ENCODE measurements at places on chromosomes 11 and 22.

DNA sequence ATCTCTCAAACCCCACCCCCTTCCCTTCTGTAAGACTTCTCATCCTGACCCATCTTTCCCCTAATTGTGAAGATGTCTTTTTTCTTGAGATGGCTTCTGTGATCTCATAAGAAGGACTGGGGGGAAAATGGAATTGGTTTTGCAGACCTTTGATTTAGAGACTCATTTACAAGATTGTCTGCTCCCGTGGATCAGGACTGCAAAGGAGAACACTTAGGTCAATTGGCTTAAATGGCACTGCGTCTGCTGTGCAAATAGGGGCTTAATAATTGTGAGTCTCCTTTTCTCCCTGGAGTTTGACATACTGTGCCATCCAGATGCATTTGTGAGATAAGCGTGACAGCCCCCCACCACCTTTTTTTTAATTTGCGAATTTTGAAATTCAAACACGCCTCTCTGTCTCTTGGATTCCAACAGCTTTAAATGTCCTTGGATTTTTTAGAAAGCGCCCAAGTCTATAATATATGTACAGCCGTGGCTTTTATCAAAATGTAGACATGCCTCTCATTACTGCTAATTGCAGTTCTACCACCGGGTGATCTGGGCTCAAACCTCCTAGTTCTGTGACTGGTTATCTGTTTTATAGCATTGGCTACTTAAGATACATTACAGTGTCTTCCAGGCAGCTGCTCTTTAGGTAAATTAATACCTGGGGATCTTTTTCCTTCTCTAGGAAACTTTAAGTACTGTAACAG is 150.0 kb downstream of the DBX1 start:
- DNase-seq, result no peak

DNA sequence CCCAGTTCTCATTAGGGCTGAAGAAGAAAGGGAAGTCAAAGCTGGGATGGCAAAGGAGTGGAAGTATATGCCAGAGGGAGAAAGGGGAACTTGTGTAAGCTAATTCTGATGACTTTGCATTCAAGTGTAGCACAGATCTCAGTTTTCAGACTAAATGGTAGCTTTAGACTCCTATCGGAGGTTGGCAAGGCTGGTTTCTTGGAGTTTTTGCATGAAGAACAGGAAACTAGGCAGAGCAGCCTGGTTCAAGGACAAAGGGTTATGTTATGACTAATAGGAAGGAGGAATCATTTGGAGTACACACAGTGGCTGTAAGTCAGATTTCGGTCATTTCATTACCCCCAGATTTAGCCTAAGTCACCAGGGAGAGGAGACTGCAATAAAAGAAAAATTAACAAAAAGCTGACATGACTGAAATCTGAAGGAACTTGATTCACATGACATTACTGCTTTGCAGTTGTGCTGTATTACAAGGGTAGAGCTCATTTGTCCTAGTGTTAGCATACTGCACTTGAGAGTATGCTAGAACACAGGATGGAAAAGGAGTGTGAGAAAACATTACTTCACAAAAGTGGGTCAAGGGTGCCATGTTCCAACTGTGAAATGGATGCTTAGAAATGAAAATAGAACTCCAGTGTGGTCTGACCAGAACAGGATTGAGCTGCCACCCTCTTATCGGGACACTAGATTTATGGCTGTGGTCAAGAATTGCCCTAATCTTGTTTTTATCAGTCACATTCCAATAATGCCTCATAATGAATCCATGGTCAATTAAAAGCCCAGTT is 23.6 kb downstream of the ADM start:
- DNase-seq, result no peak

- peak; percentile 48 for DNase-seq
Observed at GRCh38 chr22:49763138-49763537, 64.5 kb downstream of the BRD1 start.

- peak; percentile 71 for DNase-seq
Observed at GRCh38 chr22:25564979-25565677, 653 bp downstream of the GRK3 start.

- no peak for DNase-seq
Observed at GRCh38 chr11:74826901-74827300, 78.3 kb downstream of the RNF169 start.

- no peak for DNase-seq
Observed at GRCh38 chr11:46437122-46437689, 45.6 kb upstream of the CHRM4 start.

DNA sequence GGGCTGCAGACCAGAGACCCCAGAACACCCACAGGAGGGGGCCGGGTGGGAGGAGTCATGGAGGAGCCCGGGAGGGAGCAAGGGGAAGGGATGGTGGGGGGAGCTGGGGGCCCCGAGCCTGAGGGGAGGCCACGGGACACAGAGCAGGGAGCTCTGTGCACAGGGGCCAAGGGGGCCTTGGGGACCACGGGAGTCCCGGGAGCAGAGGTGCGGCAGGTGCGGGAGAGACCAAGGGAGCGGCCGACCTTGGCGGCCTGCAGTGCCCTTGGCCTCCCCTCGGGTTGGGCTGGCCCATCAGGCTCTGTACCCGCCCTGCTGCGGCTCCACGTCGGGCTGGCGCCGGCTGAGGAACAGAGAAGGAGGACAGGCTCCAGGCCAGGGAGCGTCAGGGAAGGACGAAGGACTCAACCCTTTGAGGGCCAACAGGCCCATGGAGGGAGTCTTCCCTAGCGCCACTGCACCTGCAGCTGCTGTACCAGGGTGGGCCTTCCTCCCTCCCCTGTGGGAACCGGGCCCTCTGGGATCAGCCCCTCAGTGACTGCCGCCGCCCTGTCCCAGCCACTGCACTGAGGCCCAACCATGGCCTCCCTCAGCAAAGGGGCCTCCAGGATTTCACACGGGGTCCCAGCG is 17.8 kb upstream of the BRSK2 start:
- DNase-seq, result no peak

DNA sequence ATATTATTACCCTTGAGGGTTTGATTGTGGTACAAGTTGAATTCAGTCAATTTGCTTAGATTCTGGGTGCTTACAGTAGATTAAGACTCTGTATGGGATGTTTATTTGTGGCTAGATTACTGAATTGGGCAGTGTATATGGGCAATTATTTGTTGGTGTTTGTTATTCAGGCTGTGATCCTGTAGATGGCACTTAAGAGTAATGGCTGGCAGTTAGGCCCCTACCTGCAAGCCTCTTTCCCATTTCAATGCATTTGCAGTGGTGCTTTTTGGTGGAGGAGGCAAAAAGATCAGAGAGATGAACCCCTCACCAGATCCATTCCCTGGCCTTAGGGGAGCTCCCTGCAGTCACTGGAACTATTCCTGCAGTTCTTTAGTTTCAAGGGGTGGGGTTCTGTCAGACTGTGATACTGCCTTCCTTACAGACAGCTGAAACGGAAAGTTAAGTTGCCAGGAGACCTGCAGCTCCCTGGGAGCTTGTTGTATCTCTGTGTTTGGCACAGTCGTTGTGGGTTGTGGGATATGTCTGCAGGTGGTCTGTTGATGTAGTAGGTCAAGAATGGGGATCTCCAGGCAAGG is 199.5 kb downstream of the AASDHPPT start:
- no peak for DNase-seq

- no peak for DNase-seq
Observed at GRCh38 chr11:5891216-5891800, 1.7 kb upstream of the OR52E5 start.

DNA sequence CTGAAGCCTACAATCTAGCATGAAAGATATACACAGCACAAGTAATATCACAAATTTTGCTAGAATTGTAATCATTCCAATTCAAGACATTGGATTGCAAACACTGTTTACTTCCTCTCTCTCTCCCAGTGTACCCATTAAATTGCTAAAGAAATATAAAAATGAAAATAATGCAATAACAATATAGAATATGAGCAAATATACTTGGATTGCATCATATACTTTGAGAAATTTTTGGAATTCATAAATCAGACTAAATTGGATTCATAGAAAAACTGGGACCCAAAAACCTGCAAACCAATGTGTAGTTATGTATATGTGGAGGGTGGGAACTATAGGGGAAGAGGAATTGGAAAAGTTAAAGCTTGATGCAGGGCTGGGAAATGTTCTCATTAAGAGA is 25.0 kb upstream of the OR56A1 start:
- DNase-seq, result no peak

DNA sequence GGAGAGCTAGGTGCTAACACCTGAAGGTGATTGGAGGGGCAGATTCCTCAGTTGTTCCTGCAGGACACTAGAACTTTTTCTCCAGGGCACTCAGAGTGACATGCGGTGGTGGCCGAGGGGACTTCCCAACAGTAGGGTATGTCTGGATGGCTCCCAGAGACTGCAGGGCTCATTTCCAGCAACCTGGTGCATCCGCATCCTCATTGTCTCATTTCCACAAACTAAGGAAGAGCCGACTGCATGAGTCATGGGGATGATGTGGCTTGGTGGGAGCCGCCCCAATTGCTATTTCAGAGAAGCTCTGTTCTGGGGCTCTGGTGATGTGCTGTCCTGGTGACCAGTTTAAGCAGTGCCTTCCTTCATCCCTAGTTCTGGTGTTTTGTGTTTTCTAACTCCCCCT is 2.8 kb upstream of the ROBO4 start:
- no peak for DNase-seq

GRCh38 chr22:21446827-21447690 is 20.1 kb upstream of the TMEM191C start:
- no peak for DNase-seq

GRCh38 chr11:115167456-115167855 is 336.8 kb downstream of the CADM1 start:
- DNase-seq, result no peak

DNA sequence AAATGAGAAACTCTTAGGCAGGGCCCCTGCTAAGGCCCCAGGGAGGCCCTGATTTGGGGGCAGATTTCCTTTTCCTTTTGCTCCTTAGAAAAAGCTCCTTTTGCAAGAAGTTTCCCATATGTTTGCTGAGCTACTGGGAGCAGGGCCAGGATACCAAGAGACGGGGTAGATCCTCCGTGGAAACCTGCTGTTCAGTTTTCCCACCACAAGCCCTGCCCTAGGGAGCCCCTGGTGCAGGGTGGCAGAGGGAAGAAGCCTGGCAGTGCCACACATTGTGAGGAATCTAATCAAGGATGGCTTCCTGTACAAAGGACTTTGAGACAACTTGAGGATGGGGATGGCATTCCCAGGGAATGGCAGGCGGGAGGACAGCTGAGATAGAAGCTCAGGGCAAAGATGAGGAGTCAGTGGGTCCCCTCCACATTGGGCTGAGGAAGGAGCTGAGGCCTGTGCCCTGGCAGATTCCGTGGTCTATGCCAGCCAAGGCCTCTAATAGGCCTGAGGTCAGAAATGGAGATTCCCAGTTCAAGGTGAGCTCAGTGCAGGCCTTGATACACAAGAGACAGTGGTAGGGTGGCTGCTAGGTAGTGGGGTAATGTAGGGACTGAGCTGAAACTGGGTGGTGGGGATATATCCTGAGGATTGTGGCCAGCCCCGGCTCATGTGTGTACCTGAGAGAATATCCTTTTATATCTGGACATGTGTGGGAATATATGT is 15.0 kb downstream of the TUB start:
- DNase-seq, result peak; percentile 43

GRCh38 chr11:79241205-79241851 is 199.5 kb downstream of the TENM4 start:
- DNase-seq, result no peak

GRCh38 chr11:116519499-116519898 is 253.3 kb downstream of the BUD13 start:
- no peak for DNase-seq

DNA sequence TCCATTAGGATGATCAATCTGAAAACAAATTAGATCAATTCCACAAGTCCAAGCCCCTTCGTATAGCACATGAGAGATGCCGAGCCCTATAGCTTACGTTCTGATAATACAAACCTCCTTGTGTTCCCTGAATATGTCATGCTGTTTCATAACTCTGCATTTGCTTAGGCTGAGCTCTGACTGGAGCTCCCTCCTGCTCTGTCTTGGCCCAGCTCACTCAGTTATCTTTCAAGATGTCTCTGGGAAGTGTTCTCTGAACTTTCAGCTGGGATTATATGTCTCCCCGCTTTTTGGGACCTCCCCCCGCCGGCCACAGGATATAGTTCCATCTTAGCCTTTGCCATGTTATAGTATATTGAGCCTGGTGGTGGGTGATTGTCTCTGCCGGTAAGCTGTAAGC is 44.0 kb downstream of the FDX1 start:
- DNase-seq, result no peak

GRCh38 chr22:46116491-46116958 is 33.8 kb upstream of the PPARA start:
- peak; percentile 93 for DNase-seq

- DNase-seq, result no peak
Observed at GRCh38 chr22:38136607-38137006, 26.1 kb upstream of the BAIAP2L2 start.

GRCh38 chr22:33018232-33018864 is 39.8 kb downstream of the SYN3 start:
- DNase-seq, result peak; percentile 68

DNA sequence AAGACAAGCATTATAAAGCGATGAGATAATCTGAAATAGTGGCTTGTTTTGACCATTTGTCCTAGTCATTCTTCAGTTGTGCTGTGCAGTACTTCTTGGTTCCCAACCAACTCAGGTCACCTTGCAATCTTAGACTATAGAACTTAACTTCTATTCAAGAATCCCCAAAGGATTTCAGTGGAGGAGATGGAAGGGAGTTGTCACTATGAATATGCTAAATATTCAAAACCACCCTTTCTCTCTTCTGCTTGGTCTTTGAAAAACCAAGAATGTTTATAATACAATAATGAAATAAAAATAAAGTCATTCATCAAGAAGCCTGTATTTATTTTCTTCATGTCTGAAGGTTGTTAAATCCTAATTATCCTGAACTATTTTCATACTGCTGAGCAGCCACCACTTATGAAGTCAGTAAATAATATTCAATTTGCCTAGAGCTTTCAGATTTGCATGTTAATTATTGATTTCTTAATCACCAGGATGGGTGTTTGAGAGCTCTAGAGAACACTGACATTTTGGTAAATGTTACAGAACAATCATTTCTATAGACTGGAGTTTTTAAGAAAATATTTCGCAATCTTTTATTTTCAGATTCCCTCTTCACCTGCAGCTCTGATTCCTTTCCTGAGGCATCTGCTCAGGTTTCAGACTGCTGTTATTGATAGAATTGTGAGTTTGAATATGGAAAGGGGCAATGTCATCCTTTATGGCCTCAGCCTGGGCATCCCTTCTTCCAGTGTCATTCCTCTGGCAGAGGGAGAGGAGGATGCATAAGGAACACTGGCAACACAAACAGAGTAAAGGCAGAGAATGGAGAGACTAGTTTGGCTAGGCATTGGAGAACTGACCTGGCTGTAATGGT is 91.5 kb upstream of the USP47 start:
- DNase-seq, result no peak

DNA sequence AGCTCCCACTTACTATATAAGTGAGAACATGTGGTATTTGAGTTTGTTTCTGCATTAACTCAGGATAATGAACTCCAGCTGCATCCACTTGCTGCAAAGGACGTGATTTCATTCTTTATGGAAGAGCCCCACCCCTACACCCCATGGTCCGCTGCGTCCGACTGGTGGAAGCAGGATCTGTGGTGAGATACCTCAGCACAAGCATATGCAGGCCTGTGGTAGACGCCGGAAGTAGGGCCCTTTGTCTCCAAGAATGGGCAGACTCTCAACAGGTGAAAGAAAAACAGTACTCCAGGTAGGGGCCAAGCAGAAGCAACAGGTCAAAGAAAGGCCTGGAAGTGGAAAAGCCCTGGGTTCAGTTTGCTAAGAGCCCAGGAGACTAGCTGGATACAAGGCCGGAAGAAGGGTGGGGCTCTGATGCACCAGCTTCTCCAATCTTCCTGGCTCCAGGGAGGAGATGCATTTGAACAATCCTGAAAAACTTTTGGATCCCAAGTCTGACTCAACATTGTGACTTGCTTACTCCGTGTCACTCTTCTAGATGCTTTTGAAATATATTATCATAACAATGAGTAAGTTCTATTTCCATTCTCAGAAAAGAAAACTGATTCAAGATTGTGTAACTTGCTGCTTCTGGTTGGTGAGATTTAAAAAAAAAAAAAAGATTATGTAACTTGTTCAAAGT is 30.4 kb downstream of the NEAT1 start:
- no peak for DNase-seq
